GM04504 (cell line): ENCODE measurements at places on chromosomes 5 and 9.
A peak's percentile ranks its signal among the peaks of the same experiment; 100 is the strongest.

DNA sequence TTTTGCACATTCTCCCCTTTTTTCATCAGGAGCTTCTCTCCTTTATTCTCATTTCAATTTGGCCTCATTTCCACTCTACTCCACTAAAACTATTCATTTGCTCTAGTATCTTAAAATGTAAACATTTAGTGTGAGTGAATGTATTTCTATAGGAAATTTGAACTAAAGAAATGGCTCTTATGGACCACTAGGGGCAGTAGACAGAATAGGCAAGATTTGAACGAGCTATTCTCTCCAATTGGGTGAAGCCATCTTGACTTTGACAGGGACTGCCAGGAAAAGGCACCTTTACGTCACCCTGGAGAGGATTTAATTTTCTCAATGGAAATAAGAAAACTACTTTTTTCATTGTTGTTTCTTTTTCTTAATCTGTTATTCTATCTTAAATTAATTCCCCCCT lies 666.3 kb downstream of the DNAH5 start:
- DNase-seq = no peak

GRCh38 chr5:155085282-155085989 lies 71.9 kb downstream of the KIF4B start:
- DNase-seq = no peak

GRCh38 chr5:84057211-84057610 lies 327.5 kb downstream of the EDIL3 start:
- DNase-seq = no peak

DNA sequence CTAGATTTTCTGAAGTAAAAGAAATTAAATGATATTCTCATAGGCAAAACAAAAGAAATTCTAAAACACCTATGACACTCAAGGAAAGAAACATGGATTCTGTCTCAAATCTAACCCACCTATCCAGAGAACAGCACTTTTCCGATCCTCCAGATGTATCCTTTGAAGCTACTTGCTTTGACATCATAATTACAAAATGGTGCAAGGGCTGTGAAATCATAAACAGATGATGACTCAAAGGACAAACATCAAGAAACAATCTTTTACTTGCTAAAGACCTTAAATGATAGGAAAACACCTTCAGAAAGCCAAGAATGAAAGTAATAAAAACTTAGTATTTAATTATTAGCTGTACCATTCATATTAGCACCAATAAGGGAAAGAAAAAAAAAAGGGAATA lies 202.6 kb downstream of the DENND1A start:
- no peak for DNase-seq

GRCh38 chr9:101639785-101640665 lies 45.3 kb upstream of the PPP3R2 start:
- no peak for DNase-seq

- peak; percentile 1 for DNase-seq
Observed at GRCh38 chr5:60287174-60287771, 393.7 kb upstream of the PDE4D start.

- no peak for DNase-seq
Observed at GRCh38 chr9:136172412-136173079, 32.4 kb downstream of the LHX3 start.

DNA sequence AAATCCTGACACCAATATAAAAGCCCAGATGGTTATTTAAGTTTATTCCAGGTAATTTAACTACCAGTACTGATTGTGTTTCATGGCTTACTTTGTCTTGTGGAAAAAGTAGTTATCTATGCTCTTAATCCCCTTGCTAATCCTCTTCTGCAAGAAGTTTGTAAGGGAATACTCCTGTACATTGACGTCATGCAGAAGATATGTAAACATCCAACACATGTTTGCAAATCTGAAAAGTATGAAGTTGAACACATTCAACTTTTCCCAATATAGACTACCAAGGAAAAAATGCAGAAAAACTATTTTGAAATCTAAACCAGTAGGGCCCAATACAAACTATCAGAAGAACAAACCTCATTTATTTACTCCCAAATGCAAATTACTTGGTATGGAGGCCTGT lies 56.3 kb upstream of the ELL2 start:
- peak; percentile 75 for DNase-seq

GRCh38 chr9:76519075-76519835 lies 60.3 kb downstream of the GCNT1 start:
- no peak for DNase-seq

GRCh38 chr5:9037048-9037447 lies 508.8 kb downstream of the SEMA5A start:
- no peak for DNase-seq

DNA sequence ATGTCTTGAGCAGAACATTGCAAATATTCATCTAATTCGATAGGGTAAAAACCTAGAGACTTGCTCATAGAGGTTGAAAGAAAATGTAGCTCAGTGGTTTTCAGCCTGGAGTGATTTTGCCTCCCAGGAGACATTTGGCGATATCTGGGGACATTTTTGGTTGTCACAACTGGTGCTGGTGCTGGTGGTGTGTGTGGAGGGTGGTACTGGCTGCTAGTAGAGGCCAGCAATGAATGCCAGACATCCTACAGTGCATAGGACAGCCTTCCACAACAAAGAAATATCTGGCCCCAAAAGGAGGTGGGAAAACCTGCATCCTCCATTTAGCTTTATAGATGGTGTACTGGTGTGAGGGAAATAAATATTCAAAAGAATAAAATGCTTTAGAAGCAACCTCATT lies 2.1 kb upstream of the BASP1 start:
- no peak for DNase-seq

- DNase-seq = no peak
Observed at GRCh38 chr5:133681896-133682295, 69.6 kb upstream of the FSTL4 start.

DNA sequence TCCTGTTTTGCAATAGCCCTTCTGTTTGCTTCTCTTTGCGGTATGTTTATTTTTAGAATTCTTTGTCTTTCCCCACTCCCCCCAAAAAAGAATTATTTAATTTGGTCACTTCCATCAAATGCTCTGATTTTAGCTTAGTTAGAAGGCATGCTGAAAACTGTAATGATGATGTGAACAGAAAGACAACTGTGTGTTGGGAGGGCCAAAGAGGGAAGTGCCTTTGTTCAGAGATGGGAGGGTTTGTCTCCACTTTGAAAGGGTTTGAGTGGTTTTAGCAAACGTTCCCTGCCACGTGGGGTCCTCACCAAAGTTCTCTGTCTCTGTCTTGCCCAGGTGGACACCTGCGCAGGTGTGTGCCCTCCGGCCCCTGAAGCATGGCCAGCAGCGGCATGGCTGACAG lies 41.9 kb downstream of the SYK start:
- DNase-seq = no peak

DNA sequence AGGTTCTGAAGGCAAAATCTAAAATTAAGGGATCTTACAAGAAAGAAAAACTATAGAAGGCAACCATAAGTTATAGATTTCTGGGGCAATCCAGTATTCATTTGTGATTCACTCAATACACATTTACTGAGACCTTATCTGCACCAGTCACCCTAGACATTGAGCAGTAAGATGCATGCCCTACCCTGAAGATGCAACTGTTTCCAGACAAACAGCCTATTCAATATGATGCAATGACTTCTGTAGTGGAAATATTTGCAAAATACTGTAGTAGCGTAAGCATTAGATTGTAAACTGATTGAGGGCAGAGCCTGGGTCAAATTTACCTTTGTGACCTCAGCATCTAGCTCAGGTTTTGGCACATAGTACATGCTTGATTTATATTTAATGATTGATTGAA lies 256.2 kb upstream of the ACTBL2 start:
- DNase-seq = no peak

DNA sequence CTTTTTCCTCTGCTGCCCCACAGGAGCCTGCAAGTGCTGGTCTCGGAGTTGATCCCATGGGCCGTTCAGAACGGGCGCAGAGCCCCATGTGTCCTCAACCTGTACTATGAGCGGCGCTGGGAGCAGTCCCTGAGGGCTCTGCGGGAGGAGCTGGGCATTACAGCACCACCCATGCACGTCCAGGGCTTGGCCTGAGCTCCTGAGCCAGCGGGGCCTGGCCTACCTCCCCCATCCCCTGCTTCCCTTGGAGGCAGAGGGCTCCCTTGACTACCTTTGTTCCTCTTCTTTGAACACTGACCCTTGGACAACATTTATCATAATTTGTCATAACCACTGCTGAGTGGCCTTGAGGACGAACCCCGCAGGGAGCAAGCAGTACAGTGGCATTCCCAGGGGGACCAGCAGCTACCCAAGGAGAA lies 6.9 kb upstream of the SLC27A4 start:
- no peak for DNase-seq

DNA sequence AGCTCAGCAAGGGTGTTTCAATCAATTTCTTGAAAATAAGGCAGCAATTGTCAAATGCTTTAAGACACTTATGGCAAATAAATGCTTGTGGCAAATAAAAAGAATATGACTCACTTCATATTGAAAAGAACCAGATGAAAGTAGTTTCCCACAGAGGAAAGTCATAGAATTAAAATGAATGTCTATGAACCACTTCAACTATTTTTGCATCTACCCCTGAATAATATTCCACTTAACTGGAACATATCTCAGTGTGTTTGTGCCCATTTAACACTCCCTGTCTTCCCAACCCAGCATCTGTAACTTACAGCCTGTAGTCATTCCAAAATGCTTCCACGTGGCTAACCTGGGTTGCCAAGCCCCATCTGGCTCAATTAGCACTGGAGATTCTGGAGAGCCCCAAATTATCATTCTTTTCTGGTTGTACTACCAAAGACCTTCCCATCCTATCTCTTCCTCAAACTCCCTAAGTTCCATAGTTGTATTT lies 84.7 kb downstream of the FEM1C start:
- peak; percentile 65 for DNase-seq

GRCh38 chr5:151531581-151531980 lies 59.5 kb downstream of the FAT2 start:
- no peak for DNase-seq

GRCh38 chr5:32522429-32523143 lies 62.8 kb upstream of the SUB1 start:
- peak; percentile 88 for DNase-seq

DNA sequence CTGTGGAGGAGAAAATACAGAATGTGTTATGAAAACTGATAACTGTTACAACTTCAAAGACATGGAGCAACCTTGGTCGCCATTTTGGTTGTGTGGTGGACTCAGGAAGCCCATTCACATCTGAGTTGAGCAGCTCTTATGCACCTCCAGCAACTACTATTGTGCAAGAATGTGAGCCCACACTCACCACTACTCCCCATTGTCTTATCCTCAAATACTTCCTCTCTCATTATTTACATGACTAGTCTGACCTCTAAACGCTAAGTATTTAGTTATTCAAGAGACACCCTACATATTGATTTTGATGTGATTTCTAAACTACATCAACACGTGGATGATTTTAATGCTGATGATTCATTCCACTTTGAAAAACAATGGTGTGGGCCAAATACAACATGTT lies 516.6 kb upstream of the CLINT1 start:
- no peak for DNase-seq

DNA sequence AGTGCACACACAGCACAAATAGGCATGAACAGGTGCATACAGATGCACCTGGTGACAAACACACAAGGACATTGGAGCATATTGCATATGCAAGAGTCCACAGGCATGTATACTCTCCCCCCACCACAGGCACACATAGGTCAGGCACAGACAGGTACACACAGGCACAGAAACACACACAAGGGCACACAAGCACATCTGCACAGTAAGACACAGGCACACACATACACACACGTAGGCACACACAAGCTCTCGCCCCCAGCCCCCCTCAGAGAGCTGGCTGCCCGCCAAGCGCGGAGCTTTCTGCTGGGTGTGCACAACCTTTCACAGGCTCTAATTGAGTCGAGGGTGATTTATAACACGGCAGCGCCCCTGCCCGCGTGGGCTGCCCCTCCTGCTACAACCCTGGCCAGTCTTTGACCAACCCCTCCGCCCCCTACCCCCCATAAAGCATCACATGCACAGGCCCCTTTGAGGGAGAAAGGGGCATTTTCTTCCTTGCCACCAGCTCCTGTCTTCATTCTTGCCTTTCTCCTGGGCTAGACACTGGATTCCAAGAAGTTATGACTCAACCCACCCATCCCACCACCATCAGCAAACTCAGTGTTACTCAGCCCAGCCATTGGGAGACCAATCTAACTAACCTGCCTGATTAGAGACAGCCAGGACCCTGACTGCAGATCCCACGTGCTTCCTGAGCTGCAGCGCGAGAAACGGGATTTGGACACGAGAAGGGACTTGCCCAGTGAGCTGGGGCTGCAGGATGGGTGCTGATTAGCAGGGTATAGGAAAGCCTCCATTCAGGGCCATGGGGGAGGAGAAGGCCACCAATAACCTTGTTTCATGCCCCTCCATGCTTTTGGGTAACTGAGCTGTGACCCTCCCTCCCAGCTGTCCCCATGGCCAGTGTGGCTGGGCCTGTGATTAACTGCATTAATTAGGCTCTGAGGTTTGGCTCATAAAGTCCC lies 42.8 kb upstream of the PSD2 start:
- no peak for DNase-seq

DNA sequence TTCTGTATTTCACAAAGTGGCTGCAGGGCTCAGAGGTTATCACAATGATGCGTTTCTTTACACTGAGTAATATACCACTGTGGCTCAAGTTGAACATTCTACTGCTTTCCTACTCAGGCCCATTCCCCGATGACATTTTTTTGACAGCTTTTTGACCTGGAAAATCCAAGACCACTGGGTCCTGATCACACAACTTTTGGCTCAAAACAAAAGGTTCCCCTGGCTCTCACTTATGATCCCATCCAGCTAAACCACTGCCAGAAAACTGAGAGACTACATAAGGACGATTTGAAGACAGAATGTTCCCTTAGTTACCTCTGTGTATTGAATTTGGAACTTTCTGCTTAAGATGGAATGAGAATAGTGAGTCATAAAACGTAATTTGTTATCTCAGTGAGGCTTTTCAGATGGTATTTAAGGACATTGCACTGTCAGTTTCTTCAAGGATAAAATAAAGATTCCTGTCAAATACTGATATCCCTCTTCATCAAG lies 78.0 kb upstream of the FBXL7 start:
- DNase-seq = no peak

DNA sequence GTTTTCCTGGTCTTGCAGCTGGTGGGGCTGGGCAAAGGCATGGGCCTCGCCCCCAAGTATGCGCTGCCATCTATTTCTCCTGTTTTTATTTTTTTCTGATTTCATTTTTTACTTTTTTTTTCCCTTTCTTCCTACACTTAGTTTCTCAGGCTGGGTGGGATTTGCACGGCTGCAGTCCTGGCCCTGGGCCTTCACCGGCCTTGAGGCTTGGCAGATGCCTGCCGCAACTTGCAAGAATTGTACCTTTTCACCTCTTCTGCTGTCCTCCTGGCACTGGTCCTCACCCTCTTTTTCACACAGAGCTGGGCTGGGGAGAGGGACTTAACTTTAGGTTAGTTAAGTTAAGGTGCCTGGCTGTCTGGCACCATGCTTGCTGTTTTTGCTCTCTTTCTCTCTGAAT lies 10.3 kb upstream of the IRGM start:
- DNase-seq = no peak

DNA sequence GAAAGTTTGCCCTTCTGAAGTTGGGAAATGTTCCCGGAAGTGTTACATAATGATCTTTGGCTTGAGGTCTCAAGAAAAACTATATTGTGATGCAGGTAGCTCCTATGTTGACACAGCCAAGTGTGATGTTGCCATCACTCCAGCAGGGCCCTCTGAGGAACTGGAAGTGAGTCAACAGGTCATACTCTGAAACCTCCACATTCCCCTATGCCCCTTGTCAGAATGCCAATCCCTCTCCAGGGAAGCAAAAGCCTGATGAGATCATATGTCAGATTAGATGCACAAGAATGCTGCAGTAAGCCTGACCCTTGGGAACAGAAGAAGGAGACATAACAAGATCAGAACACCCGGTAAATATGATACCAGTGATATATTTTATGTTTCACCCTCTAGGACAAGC lies 66.8 kb upstream of the ITGA2 start:
- peak; percentile 21 for DNase-seq
